ENCODE measurements at places on chromosomes 11 and 22.

GRCh38 chr11:112776834-112777233, 184.4 kb upstream of the NCAM1 start:
- DNase-seq = no peak

GRCh38 chr11:61293867-61294716, 1.0 kb downstream of the VWCE start:
- peak; percentile 64 for DNase-seq

GRCh38 chr11:117826832-117827231, 2.3 kb upstream of the FXYD2 start:
- DNase-seq = no peak

DNA sequence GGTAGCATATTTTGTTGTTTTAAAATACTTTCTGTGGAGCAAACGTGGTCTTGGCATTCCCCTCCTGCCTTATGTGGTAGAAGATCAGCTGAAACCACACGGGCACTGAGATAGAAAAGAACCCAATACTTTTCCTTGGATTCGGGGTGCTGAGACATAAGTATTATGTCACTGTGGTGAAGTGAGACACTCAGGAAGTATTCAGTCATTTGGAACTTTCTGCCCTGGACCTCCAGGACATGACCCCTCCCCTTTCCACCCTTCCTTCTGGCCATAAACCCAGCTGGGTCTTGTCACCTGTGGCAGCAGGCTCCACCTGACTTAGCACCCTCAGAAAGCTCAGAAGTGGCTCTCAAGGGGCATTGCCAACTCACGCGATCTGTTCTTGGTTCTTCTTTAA, 123.4 kb downstream of the SWAP70 start:
- DNase-seq = no peak

- peak; percentile 76 for DNase-seq
Observed at GRCh38 chr11:62593434-62594044, 2.2 kb upstream of the TUT1 start.

- DNase-seq = no peak
Observed at GRCh38 chr22:25659413-25659812, 82.6 kb upstream of the MYO18B start.

GRCh38 chr11:76512851-76513653, 68.2 kb downstream of the EMSY start:
- peak; percentile 64 for DNase-seq

DNA sequence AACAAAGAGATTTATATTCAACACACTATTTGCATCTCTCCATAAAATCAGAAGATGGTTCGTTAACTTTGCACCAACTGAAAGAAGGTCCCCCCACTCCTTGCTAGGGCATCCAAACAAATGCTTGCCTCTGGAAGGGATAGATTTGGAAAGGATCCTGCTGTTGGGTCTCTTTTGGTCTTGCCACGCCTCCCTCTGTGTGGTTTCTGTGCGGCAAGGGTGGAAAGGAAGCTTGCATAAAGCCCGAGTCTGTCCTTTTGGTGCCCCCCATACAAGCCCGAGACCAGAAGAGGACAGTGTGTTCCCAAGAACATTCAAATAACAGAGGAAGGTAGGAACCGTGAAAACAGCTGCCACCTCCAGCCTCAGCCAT, 15.1 kb downstream of the SCGB1A1 start:
- no peak for DNase-seq

- DNase-seq = no peak
Observed at GRCh38 chr11:126398721-126399120, 43.2 kb downstream of the ST3GAL4 start.

DNA sequence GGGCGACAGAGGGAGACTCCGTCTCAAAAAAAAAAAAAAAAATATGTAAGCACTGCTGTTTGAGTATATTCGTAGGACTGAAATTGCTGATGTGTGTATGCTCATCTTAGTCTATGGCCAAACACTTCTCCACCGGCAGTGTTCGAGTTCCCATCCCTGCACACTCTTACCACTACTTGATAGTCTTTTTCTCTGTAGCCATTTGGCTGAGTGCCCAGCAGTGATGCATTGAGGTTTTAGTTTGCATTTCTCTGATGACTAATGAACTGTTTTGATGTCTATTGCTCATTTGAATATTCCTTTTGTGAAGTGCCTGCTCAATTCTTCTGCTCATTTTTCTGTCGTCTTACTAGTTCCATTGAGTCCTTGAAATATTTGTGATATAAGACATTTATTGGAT, 1.9 kb downstream of the TIRAP start:
- peak; percentile 96 for DNase-seq

DNA sequence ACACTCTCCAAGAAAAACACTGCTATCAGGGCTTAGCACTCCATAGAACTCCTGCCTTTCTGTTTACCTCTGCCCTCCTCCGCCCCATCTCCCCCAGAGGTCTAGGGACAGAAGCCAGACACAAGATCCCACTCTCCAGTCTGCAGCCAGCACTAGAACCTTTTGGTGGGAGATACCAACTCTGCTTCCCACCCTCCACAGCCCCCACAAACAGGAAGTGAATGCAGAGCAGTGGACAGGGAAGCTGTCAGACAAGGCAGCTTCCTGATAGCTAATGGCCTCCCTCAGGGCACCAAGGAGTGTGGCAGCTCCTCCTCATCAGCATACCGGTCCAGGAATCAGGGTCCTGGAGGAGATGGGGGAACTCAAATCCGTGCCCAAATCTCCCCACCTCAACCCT, 5.1 kb downstream of the SCN4B start:
- DNase-seq = no peak

- no peak for DNase-seq
Observed at GRCh38 chr22:48838376-48838775, 989.3 kb downstream of the BRD1 start.

DNA sequence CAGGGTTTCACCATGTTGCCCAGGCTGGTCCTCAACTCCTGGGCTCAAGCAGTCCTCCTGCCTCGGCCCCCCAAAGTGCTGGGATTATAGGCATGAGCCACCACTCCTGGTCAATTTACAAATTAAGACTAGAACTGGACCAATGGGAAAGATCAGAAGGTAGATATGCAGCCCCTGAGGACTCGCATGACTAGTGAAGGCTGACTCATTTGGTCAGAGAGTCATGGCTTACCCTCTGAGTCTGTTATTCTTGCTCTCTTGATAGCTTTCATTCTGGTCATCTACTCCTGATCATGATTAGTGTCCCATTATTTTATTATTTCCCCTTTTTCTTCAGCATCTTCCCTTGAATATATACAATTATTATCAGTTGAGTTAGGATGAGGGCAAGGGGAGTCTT, 2.7 kb upstream of the LDHAL6A start:
- peak; percentile 63 for DNase-seq

DNA sequence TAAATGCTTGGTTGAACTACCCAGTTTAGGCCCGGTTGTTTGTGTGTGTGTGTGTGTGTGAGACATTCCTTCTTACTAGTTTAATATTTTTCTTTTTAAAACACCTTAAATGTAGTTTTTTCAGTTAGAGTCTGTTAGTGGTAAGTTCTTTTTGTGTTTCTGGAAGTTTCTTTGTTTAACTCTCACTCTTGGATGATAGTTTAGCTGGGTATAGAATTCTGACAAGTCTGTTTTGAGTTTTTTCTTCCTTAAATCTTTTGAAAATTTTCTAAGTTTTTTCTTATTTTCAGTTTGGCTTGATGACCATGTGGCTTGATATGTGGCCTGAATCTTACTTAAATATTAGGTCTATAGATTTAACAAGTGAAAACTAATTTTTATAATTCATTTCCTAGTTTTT, 60.1 kb downstream of the PDE3B start:
- DNase-seq = no peak

DNA sequence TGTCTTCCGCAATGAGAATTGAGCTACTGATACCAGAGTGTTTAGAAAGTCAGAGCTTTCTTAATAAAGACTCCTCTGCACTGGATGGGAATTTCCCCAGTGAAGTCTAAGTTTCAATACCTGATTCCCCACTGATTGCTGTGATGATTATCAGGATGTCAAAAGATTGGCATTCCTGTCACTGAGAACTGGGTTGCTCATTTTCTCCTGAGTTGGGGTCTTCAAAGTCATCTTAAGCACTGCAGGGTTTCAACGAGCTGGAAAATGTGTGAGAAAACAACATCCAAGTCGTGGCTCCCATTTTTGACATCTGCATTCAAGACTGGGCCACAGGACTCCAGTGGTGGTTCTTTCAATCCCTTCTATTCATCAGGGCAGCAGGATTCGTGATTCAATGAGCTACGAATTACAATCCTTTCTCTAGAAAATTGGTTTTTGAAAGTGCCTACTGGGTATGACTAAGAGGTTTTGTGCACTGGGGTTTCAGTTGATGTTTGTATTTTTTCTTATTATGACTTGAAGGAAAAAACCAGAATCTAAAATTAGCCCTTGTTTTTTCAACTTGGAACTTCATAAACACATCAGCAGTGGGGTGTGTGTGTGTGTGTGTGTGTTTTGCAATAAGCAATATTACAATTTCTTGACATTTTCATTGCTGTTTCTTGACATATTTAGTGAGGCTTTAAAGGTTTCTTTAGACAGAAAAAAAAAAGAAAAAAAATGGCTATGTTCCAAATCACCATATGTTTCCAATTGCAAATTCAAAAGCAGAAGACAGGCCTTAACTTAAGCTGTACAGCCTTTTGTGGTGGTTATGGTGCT, 233.0 kb downstream of the FAM76B start:
- no peak for DNase-seq

GRCh38 chr11:86726118-86726753, 53.8 kb upstream of the ME3 start:
- no peak for DNase-seq

GRCh38 chr11:118705111-118705741, 25.8 kb upstream of the TREH start:
- no peak for DNase-seq

DNA sequence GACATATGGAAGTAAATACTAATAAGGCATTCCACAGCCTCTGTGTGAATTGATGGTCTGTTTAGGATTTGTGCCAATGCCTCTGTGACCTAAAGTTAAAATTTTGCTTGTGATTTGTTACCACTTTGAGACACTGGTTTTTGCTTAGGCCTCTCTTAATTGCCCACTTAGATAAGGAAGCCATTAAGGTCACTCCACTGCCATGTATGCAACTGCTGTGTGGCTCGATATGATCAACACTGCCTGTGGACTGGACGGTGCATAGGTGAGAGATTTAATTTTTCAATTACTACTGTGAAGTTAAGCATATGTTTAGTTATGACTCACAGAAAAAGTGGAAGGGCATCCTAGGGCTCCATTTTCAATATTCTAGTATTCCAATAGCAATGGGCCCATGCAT, 36.9 kb downstream of the CSRP3 start:
- DNase-seq = no peak

- no peak for DNase-seq
Observed at GRCh38 chr22:19760951-19761724, 560 bp downstream of the TBX1 start.

DNA sequence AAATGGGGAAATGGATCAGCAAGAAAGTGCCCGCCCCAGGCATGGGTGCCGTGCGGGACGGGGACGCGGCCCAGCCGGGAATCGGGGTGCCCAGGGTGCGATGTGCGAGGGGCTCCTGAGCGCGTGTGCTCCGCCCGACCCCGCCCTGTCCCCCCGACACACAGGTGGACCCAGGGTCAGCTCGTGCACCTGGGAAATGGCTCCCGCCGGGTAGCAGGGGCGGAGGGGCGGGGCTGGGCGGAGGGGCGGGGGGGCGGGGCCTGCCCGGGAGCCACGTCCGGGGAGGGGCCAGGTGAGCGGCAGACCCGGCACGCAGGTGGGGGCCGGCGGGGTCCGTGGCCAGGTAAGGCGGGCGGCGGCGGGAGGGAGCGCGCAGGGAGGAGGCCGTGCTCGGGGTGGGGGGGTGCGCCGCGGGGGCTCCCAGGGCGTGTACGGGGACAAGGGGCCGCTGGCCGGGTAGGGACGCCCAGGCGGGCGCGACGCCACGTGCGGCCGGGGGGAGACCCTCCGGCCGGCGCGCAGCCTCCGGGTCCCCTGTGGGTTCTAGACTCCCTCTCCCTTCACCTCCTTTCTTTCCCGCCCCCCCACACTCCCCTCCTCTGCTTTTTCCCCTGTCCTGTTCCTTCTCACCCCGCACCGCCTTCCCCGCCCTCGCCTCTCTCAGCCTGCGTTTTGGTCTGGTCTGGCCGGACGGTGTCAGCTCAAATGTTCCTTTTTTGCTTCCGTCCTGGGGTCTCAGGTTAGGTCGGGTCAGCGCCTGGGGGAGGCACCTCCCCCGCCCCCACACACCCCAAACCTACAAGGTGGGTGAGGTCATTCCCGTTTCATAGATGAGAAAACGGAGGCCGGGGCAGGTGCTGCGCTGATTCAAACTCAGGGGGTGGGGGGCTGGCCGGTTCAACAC, at the start of gene ARHGAP8:
Gene ARHGAP8 (plus strand): TSS at position 291 of the 904 bp plus-strand sequence. CDS start 33,953 bp downstream, outside the sequence.
- DNase-seq = no peak

GRCh38 chr11:43376594-43376993, 17.9 kb downstream of the TTC17 start:
- DNase-seq = peak; percentile 87

GRCh38 chr11:7525424-7525823, 11.6 kb downstream of the PPFIBP2 start:
- DNase-seq = no peak

- no peak for DNase-seq
Observed at GRCh38 chr11:112785719-112786118, 175.5 kb upstream of the NCAM1 start.

GRCh38 chr11:106442032-106442431, 364.6 kb downstream of the AASDHPPT start:
- no peak for DNase-seq

GRCh38 chr11:43957571-43957970, 15.1 kb downstream of the C11orf96 start:
- no peak for DNase-seq

DNA sequence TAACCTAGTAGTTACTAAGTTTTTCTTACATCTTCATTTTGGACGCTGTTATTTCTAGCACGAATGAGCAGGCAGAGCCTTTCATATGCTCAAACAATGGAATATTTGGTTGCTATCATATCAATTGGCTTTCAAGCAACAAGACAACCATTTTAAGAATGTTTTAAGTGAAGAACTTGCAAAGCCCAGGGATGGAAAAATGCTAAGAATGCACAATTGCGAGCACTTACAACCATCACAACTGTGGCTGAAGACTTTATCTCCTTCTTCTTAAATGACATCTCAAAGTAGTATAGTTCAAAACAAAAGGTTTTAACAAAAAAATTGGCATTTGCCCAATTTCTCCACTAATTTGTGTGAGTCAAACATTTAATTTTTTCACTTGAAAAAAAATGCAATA, 8.3 kb upstream of the MMP1 start:
- DNase-seq = no peak

GRCh38 chr11:131402040-131402439, 31.6 kb downstream of the NTM start:
- DNase-seq = no peak
